HT-29 (cell line): ENCODE measurements at places on chromosomes 3 and 15.

DNA sequence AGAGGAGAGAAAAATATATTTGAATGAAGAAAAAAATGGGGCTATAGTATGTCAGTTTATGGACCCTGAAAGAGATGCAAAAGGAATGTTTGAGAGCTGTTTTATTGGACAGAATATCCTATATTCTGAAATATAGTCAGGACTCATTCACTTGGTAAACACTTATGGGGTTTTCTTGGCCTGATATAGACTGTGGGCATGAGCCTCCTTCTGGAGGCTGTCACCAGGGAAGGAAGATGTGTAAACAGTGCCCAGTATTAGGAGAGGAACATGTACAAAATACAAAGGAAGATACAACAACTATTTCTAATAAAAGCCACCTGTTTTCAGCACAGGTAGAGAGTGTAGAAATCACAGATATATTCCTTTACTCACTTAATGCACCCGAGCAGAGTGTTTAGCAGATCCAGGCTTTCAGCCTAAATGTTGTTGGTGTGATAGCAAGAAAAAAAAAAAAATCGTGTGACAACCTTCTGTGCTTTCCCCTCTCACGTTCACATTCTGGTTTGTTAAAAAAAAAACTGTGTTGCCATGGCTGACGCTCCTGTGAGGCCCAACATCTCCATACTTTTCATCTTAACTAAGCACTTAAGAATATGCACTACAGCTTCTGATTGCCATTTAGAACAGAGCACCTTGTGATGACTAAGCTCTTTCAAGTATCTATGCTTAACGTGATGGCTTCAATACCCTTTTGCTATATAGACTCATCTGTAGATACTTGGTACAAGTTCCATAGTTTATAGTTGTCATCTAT, 134.1 kb downstream of the MBNL1 start:
- no peak for DNase-seq

- DNase-seq = peak; percentile 18
Observed at GRCh38 chr3:186425788-186426730, 64.0 kb upstream of the DGKG start.

- no peak for DNase-seq
Observed at GRCh38 chr15:34266751-34267150, 41.9 kb downstream of the EMC4 start.

- DNase-seq = no peak
Observed at GRCh38 chr3:47890828-47891612, 88.1 kb downstream of the DHX30 start.

- DNase-seq = no peak
Observed at GRCh38 chr3:13072239-13072599, 1.0 kb downstream of the IQSEC1 start.

- no peak for DNase-seq
Observed at GRCh38 chr3:171343693-171344092, 116.5 kb downstream of the TNIK start.

DNA sequence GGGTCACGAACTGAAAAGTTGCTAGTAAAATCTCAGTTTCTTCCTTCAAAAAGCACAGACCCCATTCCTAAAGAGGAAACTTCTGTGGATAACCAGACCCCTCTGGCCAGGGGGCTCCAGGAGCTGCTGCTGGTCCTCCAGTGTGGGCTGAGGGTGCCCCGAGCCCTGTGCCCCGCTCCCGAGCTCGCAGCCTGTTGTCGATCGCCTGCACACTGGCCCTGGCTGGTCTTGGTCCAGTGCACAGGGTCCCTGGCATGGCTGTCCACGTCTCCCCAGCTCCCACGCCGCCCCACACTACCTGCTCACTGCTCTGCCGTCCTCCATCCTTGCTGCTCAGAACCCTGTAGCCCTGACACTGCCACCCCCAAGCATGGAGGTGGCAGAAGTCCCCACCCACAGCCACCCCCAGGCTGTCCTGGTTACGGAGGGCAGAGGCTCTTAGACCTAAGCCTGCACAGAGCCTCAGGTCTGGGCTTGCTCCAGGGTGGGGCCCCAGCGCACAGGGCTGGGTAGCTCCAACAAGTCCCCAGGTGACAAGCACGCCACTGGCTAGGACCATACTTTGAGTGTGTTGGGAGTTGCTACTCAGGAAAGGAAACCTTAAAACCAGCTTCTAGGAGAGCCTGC, 87.0 kb downstream of the PLXNA1 start:
- no peak for DNase-seq

DNA sequence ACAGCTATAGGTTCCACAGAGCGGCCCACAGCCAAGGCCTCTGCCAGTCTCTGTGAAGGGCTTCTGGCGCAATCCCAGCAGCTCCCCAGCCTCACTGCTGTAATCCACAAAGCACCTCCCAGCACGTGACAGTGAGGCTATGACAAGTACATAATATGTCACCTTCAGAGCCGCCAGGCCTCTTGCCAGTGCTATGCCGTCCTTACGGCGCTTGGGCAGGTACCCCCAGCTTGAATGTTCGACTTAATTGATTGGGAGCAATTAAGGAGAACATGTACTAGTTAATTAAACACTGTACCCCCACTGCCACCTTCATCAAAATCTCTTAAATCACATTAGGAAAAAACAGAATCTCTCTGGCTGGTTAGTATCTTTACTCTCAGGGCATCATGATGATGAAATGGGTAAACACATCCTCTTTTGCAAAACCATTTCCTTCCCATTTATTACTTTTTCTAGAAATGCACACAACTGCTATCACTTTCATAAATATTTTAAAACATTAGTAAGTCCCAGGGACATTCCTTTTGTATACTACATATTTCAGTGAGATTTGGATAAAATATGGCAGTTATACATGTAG, 169.9 kb downstream of the XXYLT1 start:
- no peak for DNase-seq

DNA sequence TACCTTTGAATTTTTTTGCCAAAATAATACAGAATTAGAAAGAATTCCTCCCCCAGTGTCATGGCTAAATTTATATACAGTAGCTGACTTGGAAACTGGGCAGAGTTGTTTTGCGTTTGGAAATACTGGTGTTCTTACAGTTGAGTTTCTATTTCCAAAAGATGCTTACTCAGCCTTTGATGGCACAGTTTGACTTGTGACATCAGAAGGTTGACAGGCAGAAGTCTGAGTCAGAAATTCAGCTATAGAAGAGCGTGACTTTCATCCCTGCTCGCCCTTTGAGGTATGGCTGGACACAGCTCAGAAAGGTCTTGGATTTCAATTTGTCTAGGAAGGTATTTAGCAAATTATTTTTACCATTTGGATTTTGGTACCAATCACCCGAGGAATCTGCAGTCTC, 175.8 kb downstream of the VGLL4 start:
- DNase-seq = no peak

GRCh38 chr3:69389520-69390248, 3.8 kb upstream of the FRMD4B start:
- no peak for DNase-seq

GRCh38 chr3:1026395-1026794, 66.4 kb upstream of the CNTN6 start:
- no peak for DNase-seq

DNA sequence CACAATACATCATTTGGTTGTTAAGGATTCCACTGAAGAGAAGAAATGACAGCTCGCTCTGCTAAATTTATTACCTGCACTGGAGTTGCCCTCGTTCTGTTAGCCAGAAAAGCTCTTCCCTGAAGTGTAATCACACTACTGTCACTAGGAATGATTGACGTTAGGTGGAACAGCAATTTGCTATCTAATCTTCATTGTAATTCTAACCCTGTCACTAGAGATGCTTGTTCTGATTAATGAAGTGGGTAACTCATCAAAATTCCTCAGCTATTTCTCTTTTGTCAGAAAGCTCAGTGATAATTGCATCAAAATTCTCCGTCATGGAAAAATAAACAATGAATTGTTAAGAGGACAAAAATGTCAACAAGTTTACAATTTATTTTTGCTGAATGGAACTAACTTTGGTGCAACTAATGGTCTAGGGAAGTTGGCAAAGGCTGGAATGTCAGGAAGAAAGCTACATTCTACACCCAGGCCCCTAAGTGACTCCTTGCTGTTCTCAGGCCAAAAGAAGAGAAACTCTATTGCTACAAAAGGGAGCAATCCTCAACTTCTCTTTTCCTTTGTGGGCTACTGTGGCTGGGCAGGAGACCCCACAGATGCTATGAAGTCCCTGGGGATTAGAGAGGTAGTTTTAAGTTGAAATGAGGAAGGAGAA, 34.1 kb downstream of the CCDC191 start:
- DNase-seq = no peak

DNA sequence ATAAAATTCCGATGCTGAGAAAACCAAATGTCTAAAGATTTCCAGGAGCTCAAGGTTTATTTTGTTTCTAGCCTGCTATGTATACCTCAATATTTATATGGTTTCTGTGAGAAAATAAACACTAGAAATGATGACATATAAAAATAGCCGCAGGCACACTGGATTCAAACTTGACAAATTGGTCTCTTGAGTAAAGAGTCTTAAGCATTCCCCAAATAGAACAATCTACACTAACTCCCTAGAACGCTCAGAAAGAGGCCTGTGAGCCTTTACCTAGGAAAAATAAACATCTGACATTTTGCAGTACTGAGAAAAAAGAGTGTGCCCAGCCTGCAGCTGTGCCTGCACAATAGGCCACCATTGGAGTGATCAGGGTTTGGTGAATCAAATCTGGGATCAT, 75.2 kb downstream of the NEK10 start:
- DNase-seq = no peak

- no peak for DNase-seq
Observed at GRCh38 chr15:60634815-60635214, 155.9 kb upstream of the ICE2 start.

DNA sequence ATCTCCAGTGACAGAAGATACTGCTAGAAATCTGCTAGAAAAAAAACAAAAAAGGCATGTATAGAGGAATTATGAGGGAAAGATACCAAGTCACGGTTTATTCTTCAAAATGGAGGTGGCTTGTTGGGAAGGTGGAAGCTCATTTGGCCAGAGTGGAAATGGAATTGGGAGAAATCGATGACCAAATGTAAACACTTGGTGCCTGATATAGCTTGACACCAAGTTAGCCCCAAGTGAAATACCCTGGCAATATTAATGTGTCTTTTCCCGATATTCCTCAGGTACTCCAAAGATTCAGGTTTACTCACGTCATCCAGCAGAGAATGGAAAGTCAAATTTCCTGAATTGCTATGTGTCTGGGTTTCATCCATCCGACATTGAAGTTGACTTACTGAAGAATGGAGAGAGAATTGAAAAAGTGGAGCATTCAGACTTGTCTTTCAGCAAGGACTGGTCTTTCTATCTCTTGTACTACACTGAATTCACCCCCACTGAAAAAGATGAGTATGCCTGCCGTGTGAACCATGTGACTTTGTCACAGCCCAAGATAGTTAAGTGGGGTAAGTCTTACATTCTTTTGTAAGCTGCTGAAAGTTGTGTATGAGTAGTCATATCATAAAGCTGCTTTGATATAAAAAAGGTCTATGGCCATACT, 4.0 kb downstream of the B2M start:
- no peak for DNase-seq

- DNase-seq = no peak
Observed at GRCh38 chr3:161585922-161586321, 89.3 kb downstream of the OTOL1 start.

DNA sequence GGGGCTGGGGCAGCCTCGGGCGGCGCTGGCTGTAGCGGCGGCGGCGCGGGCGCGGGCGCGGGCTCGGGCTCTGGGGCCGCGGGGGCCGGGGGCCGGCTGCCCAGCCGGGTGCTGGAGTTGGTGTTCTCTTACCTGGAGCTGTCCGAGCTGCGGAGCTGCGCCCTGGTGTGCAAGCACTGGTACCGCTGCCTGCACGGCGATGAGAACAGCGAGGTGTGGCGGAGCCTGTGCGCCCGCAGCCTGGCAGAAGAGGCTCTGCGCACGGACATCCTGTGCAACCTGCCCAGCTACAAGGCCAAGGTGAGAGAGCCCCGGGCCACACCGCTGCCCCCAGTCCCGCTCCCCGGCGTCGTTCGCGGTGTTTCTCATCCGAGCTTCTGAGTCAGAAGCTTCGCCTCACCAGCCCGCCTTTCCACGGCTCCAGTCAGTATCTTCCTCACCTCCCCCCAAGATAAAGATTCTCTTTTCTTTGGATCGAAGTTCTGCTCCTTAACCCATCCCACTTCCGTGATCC, 600 bp downstream of the FBXO45 start:
- DNase-seq = peak; percentile 51

GRCh38 chr15:84782346-84782745, 34.0 kb downstream of the ZNF592 start:
- no peak for DNase-seq
